ENCODE measurements at places on chromosomes 6 and 20.

GRCh38 chr6:111013144-111013915 is 31.5 kb downstream of the RPF2 start:
- no peak for DNase-seq

- no peak for DNase-seq
Measured at GRCh38 chr6:32058511-32058963, 20.3 kb downstream of the CYP21A2 start.

DNA sequence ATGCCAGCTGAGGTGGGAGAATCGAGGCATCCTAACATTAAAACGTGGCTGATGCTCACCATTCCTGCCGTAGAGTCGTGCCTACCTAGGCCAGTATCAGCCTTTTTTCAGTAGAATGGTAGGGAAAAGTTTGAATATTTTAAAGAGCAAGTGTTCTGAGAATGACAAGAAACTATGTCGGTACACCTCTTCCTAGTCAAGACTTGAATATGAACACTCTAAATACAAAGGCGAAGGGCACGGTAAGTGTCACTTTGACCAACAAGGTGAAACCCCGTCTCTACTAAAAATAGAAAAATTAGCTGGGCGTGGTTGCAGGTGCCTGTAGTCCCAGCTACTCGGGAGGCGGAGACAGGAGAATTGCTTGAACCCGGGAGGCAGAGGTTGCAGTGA is 1.0 kb downstream of the GINM1 start:
- no peak for DNase-seq

DNA sequence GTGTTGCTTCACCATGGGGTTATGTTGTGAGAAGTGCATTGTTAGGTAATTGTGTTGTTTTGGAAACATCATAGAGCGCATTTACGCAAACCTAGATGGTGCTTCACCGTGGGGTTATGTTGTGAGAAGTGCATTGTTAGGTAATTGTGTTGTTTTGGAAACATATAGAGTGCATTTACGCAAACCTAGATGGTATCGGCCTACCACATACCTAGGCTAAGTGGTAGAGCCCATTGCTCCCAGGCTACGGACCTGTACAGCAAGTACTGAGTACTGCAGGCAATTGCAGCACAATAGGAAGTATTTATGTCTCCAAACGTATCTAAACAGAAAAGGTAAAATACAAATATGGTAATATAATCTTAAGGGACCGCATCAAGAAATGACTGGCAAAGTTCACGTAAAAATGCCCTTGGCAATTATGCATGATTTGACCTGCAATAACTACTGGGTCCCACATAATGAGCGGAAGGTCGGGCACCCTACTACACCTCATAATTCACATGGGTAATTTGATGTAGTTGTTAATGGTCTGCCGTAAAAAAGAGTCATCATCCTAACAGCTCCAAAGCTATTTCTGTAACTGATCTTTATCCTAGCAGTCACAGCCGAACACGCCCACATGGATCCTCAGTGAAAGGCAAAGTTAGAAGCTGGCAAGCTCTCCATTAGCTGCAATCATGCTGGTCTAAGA is 76.0 kb downstream of the RSPH3 start:
- no peak for DNase-seq

GRCh38 chr6:40841721-40842120 is 197.3 kb downstream of the UNC5CL start:
- DNase-seq = no peak

DNA sequence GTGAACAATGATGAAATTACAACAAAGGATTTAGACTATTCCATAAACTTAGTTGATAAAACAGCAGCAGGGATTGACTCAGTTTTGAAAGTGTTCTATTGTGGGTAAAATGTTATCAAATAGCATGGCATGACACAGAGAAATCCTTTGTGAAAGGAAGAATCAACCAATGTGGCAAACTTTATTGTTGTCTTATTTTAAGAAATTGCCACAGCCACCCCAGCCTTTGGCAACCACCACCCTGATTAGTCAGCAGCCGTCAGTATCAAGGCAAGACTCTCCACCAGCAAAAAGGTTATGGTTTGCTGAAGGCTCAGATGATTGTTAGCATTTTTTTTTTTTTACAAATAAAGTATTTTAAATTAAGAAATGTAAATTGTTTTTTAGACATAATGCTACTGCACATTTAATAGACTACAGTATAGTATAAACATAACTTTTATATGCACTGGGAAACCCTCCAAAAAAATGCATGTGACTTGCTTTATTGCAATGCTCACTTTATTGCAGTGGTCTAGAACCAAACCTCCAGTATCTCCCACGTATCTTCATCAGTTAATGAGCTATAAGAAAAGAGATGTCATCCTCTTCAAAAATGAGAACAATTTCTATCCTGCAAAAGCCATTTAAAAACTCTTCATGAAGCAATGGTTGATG is 162.7 kb downstream of the SOBP start:
- peak; percentile 62 for DNase-seq

GRCh38 chr6:142478117-142478516 is 176.3 kb downstream of the ADGRG6 start:
- no peak for DNase-seq

GRCh38 chr20:6053064-6053775 is 640 bp downstream of the LRRN4 start:
- DNase-seq = no peak

DNA sequence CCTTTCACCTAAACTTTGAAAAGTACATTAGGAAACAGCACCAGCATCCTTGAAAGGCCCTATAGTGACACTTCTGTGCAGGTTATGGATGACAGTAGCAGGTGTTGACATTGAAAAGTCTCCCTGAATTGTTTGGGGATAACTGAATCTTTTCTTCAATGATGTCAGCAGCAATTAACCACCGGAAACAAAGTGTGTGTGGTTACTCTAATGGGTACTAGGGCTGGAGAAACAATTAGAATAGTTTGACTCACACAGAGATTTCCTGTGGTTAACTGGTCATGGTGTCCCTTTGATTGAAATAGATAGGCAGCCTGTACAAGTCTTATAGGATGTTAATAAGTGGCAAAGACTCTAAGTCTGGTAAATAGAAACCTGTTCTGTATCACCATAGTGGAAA is 189.1 kb downstream of the TBX18 start:
- no peak for DNase-seq

- no peak for DNase-seq
Measured at GRCh38 chr6:141667580-141668309, 465.0 kb upstream of the GJE1 start.

DNA sequence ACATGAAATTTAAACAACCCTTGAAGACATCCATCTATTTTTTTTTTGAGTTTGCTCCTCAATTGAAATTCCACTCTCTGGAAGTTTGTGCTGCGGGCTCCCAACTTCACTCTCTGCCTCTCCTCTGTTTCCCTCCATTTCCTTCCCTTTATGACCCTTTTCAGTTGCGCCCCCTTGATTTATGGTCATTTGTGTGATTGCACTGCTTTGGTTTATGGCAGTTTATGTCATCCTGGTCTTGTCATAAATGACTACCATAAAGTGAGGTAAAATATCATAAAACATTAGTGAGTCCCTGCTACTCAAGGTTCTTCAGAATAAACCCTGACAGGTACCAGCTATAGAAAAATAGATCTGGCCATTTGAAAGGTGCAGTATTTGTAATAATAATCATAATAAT is 348.3 kb upstream of the ZFP64 start:
- DNase-seq = no peak

GRCh38 chr6:12228447-12229146 is 61.6 kb upstream of the EDN1 start:
- DNase-seq = no peak

DNA sequence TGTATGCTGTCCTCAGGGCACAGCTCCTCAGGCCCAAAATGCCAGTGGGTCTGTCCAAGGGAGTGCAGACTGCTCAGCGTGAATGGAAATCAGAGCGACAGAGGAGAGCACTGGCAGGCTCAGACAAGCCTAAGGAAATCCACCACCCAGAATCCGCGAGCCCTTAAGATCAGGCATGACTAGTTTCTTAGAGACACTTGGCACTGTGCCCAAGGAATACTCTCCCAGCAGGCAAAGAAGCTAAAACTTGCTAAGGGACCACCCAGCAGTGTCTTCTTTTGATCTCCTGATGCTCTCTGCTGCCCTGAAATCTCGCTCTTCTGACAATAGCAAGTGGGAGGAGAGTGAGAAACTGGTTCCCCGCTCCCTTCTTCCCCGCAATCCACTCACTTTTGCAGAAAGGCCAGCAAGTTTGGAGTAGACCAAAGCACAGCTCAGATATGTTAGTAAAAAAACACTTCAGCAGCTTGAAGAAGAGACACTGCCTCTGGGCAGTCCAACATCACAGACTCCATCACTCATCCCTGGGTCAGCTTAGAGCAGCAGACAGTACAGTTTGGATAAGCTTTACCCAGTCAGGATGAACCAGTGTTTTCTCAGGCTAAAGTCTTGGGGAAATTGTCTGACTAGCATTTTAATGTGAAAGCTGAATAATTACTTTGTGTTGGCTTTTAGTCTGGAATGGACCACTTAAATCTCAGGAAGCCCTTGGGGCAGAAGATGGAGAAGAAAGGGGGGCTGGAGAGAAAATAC is 32.4 kb downstream of the TRAF3IP2 start:
- DNase-seq = peak; percentile 55

- DNase-seq = no peak
Measured at GRCh38 chr6:148166339-148166968, 176.2 kb upstream of the SASH1 start.

GRCh38 chr6:125346201-125346925 is 44.6 kb upstream of the HDDC2 start:
- DNase-seq = no peak

DNA sequence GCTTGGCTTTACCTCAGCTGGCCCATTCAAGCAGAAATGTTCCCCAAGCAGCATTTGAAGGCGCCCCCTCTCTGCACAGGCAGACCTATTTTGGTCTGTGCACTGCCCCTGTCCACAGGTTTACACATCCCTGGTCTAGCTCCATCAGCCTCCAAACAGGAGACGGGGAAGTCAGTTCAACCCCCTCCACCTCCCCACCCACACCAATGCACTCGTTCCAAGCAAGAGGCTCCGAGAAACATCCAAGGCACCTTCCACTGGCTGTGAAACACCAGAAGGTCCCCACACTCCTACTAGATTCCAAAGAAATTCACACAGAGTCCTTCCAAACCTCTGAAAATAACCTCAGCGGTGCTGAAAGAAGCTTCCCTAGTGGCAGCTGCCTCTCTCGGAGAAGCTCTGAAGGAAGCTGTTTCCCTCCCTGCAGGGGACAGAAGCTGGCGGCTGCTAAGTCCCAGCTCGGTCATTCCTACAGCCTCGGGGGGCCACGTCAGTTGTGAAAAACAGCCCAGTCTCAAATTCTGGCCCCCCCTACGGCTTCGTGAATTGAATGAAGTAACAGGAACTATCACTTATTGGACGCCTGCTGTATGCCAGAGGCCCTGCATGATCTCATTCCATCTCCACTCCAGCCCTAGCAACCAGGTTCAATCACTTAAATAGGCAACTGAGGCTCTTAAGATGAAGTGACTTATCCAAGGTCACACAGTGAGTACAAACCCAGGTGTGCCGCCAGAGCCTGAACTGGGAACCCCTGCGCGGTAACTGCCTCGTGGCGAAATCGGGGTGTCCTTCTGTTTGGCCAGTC is 815 bp downstream of the SPATA2 start:
- DNase-seq = no peak

DNA sequence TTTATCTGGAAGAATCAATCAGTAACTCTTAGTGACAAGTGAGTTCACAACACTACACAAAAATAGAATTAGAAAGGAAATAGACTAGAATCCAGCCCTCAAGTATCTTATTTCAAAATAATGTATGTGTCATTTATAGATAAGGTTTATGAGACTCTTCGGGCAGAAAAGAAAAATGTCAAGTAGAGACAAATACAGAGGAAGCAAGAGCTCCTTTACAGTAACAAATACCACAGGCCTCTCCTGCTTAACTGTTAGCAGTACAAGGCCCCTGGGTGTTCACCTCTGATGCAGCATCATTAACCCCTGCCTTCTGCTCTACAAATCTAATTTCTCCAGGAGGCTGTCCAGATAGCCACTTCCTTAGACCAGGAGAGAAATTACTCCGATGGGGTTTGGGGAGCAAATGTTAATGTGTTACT is 76.7 kb downstream of the UBE3D start:
- DNase-seq = no peak

DNA sequence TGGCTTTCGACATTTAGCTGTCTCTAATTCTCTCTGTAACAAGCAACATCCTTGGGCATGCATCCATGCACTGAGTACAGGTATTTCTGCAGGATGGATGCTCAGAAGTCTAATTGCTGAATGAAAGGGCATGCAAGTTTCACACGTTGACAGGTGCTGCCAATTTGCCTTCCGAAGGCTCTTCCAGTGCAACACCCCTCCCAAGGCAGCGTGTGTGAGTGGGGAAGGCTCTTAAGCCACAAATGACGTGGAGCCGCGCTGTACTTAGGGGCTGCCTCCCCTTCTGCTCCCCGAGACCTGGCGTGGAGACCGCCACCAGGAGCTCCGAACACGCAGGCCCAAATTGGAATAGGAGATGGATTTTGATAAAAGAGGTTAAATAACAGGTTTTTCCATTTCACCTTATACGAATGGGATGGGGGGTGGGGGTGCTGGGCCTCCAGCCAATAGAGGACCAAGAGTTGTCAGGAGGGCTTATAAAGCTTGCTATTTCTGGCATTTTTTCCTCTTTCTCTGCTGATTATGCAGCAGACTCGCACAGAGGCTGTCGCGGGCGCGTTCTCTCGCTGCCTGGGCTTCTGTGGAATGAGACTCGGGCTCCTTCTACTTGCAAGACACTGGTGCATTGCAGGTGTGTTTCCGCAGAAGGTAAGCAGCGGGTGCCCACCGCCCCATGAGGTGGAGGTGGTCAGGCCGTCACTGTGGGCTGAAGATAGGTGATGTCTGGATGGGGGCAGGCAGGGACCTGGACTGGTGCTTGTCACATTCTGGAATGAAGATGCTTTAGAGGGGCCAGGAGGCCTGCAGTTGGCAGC is 30.9 kb downstream of the TOX2 start:
- DNase-seq = no peak

- DNase-seq = no peak
Measured at GRCh38 chr6:116144605-116145004, 18.7 kb upstream of the COL10A1 start.

- DNase-seq = no peak
Measured at GRCh38 chr6:117206944-117207687, 58.2 kb upstream of the VGLL2 start.

DNA sequence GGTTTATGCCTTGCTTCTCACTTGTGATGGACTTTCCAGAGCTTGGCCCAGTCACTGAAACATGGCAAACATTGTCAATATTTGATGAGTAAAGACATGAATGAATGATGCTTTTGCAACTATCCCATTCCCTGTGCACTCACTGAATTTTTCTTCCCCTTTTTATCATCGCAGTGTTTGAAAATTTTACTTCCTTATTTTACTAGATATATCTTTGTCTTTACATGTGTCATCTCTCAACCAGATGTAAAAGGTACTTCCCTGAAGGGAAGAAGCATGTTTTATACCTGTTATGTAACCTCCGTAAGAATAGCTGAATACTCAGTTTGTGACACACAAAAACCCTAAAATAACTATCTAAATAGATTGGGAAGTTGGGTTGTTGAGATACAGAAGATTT is 544.7 kb upstream of the FLRT3 start:
- no peak for DNase-seq

GRCh38 chr6:26475823-26476729 is 18.3 kb downstream of the BTN2A1 start:
- no peak for DNase-seq

GRCh38 chr20:1644101-1644962 is 13.2 kb downstream of the SIRPG start:
- no peak for DNase-seq

All from adrenal gland (tissue), 19 donors.